ENCODE measurements at places on chromosomes 1 and 21. TPM values are rescaled to one million over a fixed set of nuclear protein-coding genes. Genes with fewer than 3 reads are reported as not detected.

- DNase-seq: no peak
Observed at GRCh38 chr1:23423415-23424292, 894 bp downstream of the TCEA3 start.

- DNase-seq: no peak
Observed at GRCh38 chr21:15928196-15928595, 198.4 kb downstream of the USP25 start.

CHI3L2 gene
- 0.20 TPM for polyA plus RNA-seq

GRCh38 chr1:30607723-30608122 lies 115.7 kb downstream of the MATN1 start:
- DNase-seq: no peak

DNA sequence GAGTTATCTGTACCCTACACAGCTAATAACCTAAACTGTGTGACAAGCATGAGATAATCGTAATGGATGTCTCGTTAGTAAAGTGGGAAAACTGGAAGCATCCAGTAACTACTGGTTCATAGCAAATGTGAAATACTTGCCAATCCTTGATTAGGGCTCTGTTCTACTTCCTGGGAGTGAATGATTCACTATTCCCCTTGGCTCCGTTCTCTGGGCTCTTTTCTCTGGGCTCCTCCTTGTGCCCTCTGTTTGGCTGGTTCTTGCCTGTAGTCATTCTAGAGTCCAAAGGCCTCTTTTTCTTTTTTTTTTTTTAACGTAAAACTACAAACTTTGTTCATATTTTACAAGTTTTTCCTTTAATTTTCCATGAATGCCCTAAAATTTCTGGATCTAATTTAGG lies 465.8 kb upstream of the PLXNA2 start:
- DNase-seq: no peak

GRCh38 chr1:228830185-228830953 lies 95.1 kb downstream of the RHOU start:
- no peak for DNase-seq

- DNase-seq: no peak
Observed at GRCh38 chr1:173482683-173483082, 5.5 kb downstream of the PRDX6 start.

- no peak for DNase-seq
Observed at GRCh38 chr1:230170622-230171021, 103.6 kb downstream of the GALNT2 start.

MCOLN2 gene
- 1.5 TPM for polyA plus RNA-seq

GRCh38 chr1:21068937-21069336 lies 107.8 kb downstream of the EIF4G3 start:
- DNase-seq: no peak

NR5A2 gene
- polyA plus RNA-seq: 2.0 TPM

DNA sequence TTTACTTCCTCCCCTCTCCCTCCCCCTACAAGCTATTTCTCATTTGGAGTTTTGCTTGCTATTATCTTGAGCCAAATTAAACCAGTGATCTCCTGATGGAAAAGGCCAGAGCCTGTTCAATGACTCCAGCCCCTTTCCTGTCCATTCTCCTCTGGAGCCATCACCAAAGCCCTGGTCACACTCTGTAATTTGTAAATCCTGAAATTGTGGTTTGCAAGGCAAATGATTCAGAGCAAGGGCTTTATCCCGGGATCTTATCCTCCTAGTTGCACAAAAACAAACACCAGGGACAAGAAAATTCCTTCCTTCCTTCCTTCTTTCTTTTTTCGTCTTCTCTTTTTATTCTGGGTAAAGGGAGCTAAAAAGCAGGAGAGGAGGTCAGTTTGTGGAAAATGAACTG lies 366.1 kb upstream of the ST6GALNAC5 start:
- no peak for DNase-seq

- no peak for DNase-seq
Observed at GRCh38 chr1:32020339-32020738, 6.7 kb downstream of the KHDRBS1 start.

GRCh38 chr1:241275981-241276380 lies 81.0 kb downstream of the RGS7 start:
- no peak for DNase-seq

SPATA21 gene
- polyA plus RNA-seq: 0.40 TPM

GRCh38 chr1:219927956-219928790 lies at the start of gene SLC30A10:
Gene SLC30A10 (minus strand): TSS chr1:219928557. CDS start chr1:219928440, 117 bp downstream.
- DNase-seq: peak; percentile 20

GRCh38 chr1:159587461-159587951 lies at the start of gene APCS:
Gene APCS (plus strand): TSS chr1:159587826. CDS start chr1:159587922, 96 bp downstream.
- DNase-seq: no peak

DNA sequence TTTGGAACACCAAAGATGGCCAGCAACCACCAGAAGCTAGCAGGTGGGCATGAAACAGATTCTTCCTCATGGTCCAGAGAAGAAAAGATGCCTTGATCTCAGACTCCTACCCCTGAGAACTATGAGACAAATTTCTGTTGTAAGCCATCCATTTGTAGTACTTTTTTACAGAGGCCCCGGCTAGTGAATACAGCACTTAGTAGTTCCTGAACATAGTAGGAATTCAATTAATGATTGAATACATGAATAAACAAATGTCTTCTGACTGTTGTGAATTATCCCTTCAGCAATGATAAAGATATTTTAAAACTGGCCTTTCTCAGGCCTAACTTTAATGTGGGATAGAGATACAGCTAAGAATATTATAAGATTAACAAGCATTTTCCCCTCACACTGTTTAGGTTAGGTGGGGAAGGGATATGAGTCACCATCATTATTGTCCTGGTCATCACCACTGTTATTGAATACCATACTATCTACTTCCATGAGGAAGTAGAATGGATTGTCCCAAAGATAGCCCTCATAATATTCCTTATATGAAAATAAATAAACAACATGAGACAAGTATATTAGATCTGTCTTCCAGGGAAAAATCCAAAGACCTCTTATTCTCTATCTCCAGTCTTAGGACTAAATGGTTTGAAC lies 51.4 kb downstream of the ADCY10 start:
- DNase-seq: no peak

- DNase-seq: no peak
Observed at GRCh38 chr1:15337656-15338402, 71.9 kb upstream of the EFHD2 start.

GRCh38 chr1:4028139-4028501 lies 128.0 kb upstream of the C1orf174 start:
- DNase-seq: no peak

PTGFRN gene
- polyA plus RNA-seq: 56.6 TPM

- DNase-seq: no peak
Observed at GRCh38 chr1:29420202-29420601, 183.9 kb downstream of the PTPRU start.

KAZN gene
- 35.2 TPM for polyA plus RNA-seq

DNA sequence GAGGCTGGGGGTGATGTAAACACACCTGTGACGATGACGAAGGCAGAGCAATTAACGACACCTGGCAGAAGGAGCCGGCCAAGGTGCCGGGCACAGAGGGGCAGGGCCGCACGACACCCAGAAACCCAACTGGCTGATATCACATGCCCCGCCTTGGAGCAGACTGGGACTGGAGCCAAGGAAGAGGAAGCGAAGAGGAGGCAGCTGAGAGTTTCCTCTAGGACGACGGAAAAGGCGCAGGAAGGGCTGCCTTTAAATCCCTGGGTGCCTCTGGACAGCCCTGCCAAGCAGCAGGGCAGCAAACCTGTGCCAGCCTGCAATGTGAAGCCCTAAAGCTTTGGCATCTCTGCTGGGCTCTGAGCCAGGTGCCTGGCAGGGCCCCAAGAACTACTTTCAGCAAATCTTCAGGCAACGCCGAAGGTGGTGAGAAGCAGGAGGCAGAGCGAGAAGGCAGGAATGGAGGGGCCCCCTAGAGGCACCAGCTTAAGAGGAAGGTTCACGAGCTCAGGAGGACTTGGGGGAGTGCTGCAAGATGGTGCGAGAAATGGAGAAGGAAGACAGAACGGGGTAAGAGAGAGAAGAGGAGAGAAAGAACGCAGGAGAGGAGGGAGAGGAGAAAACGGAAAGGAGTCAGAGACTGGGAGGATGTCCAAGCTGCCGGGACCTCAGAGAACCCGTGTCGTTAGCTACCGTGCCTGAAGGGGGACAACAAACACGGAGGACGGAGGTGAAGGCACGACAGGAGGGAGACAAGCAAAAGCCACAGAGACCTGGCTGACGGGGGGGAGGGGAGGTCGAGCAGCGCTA lies 25.3 kb upstream of the PEF1 start:
- peak; percentile 52 for DNase-seq

GRCh38 chr1:246582301-246583055 lies 16.2 kb downstream of the CNST start:
- DNase-seq: no peak

HCRTR1 gene
- 0.13 TPM for polyA plus RNA-seq

GRCh38 chr1:88186911-88187310 lies 497.2 kb upstream of the PKN2 start:
- DNase-seq: no peak

RAVER2 gene
- 35.0 TPM for polyA plus RNA-seq

GRCh38 chr1:170891872-170892271 lies 43.5 kb upstream of the MROH9 start:
- DNase-seq: no peak

GCSAML gene
- 0.28 TPM for polyA plus RNA-seq

DNA sequence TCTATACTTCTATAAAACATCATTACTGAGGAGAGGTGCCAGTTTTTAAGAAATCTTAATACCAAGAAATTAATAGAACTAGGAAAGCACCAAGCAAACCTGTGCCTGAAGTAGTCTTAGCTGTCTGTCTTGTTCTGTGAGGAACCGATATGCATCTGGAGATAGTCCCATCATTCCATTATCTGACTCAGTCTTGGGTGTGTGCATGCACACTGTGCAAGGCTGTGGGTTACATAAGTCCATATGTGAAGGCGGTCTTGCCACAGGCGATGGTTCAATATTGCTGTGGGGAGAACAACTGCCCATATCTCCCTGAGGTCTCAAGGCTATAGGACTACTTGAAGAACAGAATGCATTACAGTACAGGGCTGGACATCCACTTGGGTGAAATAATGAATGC lies 33.8 kb downstream of the STIL start:
- DNase-seq: no peak

DNA sequence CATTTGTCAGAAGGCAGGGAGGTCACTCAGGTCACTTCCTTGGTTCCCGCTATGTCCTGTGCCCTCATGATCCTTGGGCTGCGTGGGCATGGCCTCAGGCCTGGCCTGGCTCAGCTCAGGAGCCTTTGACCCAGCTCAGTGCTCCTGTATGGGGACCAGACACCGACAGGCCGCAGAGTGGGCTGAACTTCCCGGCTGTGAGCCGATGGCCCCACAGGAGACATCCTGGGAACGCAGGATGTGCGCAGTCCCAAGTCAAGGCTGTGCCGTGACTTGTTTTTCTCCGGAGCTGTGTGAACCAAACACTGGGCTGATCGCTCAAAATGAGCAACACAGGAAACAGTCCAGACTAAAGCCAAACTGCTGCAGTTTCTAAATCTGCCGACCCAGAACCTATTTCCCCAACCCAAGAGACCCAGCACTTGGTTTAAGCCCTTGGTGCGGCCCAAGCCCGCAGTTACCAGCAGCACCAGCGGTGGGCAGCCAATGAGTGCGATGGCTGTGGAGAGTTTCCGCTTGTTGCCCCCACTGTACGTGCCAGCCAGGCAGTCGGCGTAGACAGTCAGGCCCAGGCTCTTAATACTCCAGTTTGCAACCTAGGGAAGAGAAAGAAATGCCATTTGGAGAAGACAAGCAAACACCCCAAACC lies 92.3 kb upstream of the GCLM start:
- DNase-seq: no peak

DNA sequence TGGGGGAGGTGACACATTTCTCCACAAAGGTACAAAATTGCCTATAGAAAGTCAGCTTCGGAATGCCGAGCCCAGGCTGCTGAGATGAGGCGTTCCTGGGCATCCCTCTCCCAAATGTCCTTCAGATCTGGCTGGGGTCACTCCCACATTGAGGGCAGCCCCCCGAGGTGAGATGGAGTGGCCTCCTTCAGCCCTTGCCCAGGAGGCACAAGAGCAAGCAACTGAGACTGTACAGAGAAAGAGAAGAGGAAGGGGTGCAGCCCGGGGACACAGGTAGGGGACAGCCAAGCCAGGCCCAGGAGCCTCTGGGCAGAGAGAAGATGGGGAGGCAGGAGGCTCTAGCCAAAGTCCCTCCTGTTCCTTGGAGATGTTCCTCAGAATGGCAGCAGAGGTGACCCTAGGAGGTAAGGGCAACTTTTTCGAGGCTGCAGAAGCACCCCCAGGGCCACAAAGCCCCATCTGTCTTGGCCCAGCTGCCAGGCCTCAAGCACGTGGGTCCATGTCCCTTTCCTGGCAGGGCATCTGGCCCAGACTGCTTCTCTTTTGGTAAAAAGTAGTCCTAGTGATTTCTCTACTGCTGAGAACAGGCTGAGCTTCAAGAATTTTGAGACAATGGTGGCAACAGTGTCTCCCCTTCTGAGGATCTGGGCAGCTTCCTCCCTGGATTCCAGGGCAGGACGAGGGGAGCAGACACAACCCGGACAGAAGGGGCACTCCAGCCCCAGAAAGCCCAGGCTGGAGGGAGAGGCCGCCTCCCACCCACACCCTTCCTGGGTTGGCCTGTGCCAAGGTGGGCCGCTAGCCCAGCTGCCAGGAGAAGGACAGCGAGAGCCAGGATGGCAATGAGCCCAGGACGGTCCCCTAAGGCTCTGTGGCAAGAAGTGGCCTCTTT lies 68.0 kb downstream of the LRRN2 start:
- DNase-seq: no peak

FLG2 gene
- polyA plus RNA-seq: 0.40 TPM

GRCh38 chr1:116292929-116293725 lies 79.9 kb upstream of the ATP1A1 start:
- DNase-seq: no peak

GRCh38 chr21:40972151-40972550 lies 125.2 kb upstream of the DSCAM start:
- no peak for DNase-seq

- DNase-seq: no peak
Observed at GRCh38 chr1:1491601-1492000, 20.0 kb downstream of the ATAD3B start.

DNA sequence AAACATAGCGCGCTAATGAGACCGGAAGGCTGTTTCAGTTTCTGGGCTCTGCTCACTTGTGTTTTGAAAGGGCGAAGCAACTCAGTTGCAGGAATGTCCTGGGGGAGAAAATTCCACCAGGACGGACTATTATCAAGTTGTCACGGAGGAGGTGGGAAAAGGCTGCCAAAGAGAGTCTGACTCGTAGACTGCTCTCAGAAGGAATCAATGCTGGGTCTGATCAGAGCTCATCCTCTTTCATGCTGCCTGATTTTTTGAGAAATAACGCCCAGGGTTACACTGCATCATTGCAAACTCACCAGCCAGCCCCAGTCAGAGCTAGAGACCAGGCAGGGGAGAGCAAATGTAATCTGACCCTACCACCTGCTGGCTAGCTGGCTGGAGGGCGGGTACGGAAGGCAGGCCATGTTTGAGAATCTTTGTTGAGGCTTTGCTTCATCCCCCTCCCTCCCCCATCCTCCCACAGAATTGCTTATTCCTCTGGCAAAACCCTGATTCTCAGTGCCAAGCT lies 36.4 kb upstream of the BCL9 start:
- DNase-seq: peak; percentile 77

VSIG8 gene
- 0.17 TPM for polyA plus RNA-seq
